Immature natural killer cell (primary cell): ENCODE measurements at places on chromosomes 7 and 10. TPM values are rescaled to one million over a fixed set of nuclear protein-coding genes. Genes with fewer than 3 reads are reported as not detected.

DNA sequence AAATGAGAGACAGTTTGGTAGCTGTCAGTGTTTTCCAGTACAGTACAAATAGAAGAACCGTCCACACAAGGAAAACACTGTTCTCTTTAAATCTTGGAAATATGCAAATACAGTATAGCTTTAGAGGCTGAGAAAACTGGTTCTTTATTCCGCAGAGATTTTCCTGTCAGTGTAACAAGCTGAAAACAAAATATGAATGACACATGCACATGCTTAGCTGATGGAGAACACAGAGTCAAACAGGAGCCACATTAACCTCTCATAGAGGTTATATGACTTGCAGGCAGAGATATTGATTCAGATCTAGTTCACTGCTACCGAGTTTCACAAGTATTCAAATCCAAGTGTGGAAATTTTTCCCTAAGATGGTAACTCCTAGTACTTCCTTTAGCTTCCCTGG, 135.2 kb upstream of the C1QL3 start:
- H3K4me3 ChIP-seq = no peak overlapping the region
- no peak for DNase-seq
- no peak overlapping the region for H3K27ac ChIP-seq
- H3K4me1 ChIP-seq = no peaks in the 10 kb centered on the region
- no peaks in the 10 kb centered on the region for H3K36me3 ChIP-seq

- H3K4me1 ChIP-seq = peaks cover 39% of the 10 kb centered on the region
- H3K27me3 ChIP-seq = peaks cover 2% of the 10 kb centered on the region
- DNase-seq = no peak
- no peak overlapping the region for H3K4me3 ChIP-seq
Measured at GRCh38 chr10:59894114-59894513, 12.2 kb downstream of the CCDC6 start.

DNA sequence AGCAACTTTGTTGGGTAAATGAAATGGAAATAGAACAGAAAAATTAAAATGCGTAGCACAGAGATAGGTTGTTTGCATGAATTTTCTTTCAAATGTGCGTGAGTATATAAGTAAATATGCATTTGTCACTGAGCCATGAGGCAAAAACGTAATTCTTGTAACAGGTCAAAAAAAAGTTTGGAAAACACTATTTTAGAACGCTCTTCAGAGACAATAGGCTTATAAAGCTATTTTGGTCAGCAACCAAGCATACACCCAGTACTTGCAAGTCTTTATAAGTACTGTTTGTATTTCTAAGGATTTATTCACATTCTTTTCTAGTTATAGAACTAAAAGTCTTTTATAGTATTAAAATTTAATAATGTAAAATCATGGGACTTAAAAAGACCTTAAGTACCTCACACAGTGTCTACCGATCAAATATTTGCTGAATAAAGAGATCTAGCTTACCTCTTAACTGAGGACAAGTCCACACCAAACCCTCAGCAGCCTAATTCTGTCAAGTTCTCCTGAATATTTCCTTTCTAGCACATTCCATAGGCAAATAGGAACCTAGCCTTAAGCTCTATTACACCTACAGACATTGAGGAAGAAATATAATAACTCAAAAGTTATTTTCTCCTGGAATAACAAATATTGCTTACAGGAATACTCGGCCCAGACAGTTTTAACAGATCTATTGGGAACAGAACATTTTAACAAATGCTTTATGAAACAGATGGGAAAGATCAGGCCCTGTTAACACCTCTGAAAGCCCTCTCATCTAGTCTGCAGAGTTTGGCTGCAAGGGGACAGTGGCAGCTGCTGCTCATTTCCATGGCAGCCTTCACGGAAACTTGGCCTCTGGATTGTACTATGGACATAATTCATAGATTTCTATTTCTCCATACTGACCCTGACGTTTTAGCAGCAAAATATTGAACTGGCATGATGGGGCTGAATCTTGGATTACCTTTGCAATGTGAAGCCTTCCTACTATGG, 8.8 kb downstream of the CRPPA start:
- H3K27me3 ChIP-seq = peaks cover 6% of the 10 kb centered on the region
- DNase-seq = no peak
- H3K4me1 ChIP-seq = peaks cover 3% of the 10 kb centered on the region
- H3K4me3 ChIP-seq = no peak overlapping the region
- H3K27ac ChIP-seq = no peak overlapping the region

DNA sequence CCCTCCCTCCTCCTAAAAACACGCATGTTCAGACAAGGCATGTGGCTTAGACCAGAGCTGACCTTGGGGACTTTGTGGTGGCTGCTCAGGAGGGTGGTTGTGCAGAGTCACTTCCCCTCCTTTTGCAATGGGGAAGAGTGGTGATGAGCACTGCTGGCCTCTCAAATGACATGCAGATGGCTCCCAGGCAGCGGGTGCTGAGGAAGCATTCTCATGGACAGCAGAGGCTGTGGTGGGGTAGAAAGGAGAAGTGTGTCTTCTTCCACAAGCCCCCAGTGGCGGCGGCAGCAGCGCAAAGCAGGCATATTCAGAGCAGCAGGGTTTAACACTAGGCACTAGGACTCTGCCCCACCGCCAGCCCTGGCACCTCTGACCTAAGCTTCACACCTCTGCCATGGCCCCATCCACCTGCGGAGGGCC, 105.9 kb upstream of the ANLN start:
- H3K36me3 ChIP-seq = no peaks in the 10 kb centered on the region
- no peak overlapping the region for H3K4me3 ChIP-seq
- DNase-seq = peak; percentile 13

DNA sequence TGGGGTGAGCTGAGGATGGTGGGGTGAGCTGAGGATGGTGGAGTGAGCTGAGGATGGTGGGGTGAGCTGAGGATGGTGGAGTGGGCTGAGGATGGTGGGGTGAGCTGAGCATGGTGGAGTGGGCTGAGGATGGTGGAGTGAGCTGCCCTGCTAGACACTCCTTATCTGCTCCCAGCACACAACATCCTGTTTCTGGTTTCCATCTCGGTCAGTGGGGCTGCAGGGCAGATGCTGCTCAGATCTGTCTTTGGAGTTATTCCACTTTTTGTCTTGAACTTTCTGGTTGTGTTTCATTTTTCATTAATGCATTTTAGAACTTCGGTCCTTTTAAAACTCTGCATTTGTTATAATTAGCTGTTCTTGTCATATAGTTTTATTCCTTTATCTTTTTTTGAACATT, 67.9 kb upstream of the ANTXRL start:
- no peak overlapping the region for H3K4me3 ChIP-seq
- no peak for DNase-seq
- H3K27ac ChIP-seq = no peak overlapping the region
- no peaks in the 10 kb centered on the region for H3K27me3 ChIP-seq
- no peaks in the 10 kb centered on the region for H3K4me1 ChIP-seq

The CALHM1 gene
- 0.91 TPM for polyA plus RNA-seq
